ENCODE measurements at places on chromosomes 5 and 9.

GRCh38 chr5:138330813-138331448 is 673 bp downstream of the CDC25C start:
- no peak for DNase-seq

DNA sequence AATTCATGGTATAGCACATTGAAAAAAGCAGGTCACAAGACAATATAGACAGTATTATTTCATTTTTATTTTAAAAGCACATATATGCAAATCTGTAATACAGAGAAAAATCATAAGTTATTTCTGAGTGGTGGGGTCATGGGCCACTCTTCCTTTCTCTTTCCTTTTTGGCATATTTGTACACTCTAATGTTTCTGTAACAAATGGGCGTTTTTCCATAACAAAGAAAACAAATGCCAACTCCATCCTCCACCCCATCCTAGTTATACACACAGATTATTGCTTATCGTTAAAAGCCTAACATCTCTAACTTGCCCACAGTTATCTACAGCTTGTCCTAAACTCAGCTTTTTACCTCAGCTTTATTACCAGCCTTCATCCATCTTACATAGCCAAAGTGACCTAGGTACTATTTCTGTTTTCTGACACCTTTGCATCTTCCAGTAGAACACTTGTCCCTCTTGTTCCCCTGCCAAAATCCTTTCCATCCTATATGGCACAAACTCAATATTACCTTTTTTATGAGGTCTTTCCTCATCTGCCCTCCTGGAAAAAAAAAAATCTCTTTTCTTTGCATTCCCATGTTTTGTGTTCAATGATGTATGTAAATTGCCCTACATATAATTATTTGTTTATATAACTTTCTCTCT is 4.1 kb downstream of the KIAA0825 start:
- DNase-seq = no peak

DNA sequence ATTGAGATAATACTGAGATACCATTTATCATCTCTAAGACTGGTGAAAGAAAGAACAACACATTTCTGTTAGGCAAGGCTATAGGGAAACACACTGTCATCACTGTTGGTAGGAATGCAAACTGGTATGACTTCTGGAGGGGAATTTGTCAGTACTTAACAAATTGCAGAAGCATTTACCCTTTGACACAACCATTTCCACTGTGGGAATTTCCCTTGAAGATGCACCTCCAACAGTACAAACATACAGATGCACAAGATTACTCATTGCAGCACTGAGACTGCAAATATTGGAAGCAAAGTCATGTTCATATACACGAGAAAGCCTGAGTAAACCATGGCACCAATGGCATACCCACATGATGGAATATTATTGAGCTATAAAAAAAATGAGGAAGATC is 17.6 kb downstream of the GM2A start:
- DNase-seq = no peak

- peak; percentile 63 for DNase-seq
Measured at GRCh38 chr9:469672-470551, 255.2 kb downstream of the DOCK8 start.

GRCh38 chr9:133359399-133360175 is 3.2 kb downstream of the SURF2 start:
- DNase-seq = no peak

GRCh38 chr5:32585122-32585445 is 273 bp upstream of the SUB1 start:
- DNase-seq = no peak

- no peak for DNase-seq
Measured at GRCh38 chr5:170388818-170389549, at the start of gene KCNMB1. KCNMB1 (minus strand) TSS chr5:170389367; CDS start chr5:170385447, 3,920 bp downstream.

DNA sequence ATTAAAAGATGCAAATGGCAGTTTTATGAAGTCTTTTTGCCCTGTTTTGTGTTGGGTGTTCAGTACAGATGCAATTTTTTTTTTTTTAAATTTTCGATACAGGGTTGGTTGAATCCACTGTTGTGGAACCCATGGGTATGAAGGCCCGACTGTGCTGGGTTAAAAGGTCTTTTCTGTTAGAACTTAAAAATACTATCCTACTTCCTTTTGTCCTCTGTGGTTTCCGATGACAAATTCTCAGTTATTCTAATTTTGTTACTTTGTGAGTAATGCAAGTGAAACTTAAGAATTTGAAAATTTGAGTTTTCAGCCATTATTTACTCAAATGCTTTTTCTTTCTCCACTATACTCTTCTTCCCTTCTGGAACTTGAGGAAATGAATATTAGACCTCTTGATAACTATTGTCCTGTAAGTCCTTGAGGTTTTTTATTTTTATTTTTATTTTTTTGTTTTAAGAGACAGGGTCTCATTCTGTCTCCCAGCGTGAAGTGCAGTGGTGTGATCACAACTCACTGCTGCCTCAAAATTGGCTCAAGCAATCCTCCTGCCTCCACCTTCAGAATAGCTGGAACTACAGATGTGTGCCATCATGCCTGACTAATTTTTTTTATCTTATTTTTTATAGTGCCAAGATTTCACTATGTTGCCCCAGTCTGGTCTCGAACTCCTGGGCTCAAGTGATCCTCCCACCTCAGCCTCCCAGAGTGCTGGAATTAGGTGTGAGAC is 67.5 kb downstream of the ZCCHC7 start:
- no peak for DNase-seq

- no peak for DNase-seq
Measured at GRCh38 chr5:107359916-107360234, 310.9 kb downstream of the EFNA5 start.

DNA sequence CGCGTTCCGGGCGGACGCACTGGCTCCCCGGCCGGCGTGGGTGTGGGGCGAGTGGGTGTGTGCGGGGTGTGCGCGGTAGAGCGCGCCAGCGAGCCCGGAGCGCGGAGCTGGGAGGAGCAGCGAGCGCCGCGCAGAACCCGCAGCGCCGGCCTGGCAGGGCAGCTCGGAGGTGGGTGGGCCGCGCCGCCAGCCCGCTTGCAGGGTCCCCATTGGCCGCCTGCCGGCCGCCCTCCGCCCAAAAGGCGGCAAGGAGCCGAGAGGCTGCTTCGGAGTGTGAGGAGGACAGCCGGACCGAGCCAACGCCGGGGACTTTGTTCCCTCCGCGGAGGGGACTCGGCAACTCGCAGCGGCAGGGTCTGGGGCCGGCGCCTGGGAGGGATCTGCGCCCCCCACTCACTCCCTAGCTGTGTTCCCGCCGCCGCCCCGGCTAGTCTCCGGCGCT is at the start of gene DAPK1:
Gene DAPK1 (plus strand): TSS at position 264 of the 442 bp plus-strand sequence. CDS start 1,211 bp downstream, outside the sequence.
- DNase-seq = no peak

DNA sequence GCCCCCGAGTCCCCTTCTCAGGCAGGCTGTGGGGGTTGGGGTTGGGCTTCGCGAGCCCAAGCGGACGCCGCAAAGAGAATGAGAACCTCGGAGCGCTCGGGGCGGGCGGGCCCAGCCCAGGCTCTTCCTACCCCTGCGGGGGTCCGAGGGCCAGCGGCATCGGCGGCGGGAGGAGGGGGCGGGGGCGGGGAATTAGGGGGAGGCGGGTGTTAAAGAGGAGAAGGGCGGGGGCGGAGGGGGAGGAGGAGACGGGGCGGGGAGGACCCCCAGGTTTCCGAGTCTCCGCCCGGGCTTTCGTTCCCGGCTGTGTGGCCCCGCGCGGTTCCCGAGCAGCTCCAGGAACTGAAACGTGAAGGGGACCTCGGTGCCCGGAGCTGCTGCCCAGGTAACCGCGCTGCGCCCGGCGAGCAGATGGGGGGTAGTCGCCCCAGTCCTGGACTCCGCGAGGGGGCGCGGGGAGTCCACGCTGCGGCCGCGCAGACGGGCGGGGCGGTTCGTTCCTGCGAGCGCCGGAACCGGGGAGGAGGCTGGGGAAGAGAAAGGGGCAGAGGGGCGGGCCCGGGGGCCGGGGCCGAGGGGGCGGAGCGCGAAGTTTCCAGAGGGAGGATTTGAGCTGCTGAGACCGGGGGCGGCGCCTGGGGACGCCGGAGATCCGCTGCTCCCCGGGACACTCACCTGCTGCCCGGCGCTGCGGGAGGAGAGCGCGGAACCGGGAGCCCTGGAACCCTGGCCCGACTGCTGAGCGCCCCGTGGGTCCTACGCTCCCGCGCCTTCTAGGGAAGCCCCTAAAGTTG is 38.4 kb upstream of the PLEKHG4B start:
- no peak for DNase-seq

- DNase-seq = no peak
Measured at GRCh38 chr9:113289091-113289490, 13.6 kb downstream of the PRPF4 start.

DNA sequence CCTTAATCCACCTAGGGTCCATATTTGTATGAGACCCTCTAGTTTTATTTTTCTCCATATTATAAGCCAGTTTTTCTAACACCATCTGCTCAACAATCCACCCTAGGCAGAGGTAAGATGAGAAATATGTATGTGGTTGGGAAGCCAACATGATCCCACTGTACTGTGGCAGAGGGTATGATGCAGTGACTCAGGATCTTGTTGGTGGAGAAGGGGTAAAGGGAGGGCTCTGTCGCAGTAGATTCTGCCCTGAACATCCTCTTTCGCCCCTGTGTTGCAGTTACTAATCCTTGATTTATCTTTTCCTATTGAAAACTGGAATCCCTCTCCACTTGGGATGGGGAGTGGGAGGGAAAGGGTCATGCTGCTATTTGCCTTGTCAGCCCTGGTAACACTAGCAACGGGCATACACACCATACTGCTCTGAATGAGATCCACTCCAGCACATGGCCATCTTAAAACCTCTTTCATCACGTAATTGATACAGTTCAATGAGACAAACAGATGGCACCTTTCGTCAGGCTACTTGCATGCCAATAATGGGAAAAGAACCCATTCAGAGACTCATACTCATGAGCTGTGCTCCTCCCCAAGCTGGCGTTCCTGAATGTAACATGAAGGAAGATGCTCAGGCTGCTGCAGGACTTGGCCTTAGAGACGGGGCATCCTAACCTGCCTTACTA is 63.0 kb downstream of the ADAMTS12 start:
- DNase-seq = no peak

- DNase-seq = no peak
Measured at GRCh38 chr5:27472000-27472763, 433.8 kb upstream of the CDH9 start.

GRCh38 chr5:73624888-73625287 is 1.1 kb upstream of the ARHGEF28 start:
- no peak for DNase-seq

- no peak for DNase-seq
Measured at GRCh38 chr5:146475906-146476305, 28.8 kb downstream of the TCERG1 start.

GRCh38 chr5:159113405-159113804 is 13.7 kb upstream of the EBF1 start:
- no peak for DNase-seq

- no peak for DNase-seq
Measured at GRCh38 chr9:135502873-135503321, 2.4 kb downstream of the MRPS2 start.

DNA sequence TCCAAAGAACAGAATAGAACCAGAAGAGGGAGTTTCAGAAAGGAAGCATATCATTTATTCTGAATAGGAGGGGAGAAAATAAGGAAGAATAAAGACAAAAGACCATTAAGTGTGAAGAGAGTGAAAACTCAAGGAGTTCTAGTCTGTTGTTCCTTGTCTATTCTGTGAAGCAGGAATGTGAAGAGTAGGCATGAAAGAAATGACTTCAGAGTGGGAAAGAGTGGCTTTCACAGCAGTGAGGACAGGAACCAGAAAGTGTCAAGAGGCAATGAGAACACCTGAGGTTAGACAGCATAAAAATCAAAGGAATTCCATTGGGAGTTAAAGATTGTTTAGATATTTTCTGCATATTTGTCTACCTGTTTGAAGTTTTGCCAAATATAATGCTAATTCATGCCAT is 768.8 kb upstream of the GRAMD2B start:
- no peak for DNase-seq

GRCh38 chr9:93623753-93624152 is 47.4 kb downstream of the PHF2 start:
- no peak for DNase-seq

DNA sequence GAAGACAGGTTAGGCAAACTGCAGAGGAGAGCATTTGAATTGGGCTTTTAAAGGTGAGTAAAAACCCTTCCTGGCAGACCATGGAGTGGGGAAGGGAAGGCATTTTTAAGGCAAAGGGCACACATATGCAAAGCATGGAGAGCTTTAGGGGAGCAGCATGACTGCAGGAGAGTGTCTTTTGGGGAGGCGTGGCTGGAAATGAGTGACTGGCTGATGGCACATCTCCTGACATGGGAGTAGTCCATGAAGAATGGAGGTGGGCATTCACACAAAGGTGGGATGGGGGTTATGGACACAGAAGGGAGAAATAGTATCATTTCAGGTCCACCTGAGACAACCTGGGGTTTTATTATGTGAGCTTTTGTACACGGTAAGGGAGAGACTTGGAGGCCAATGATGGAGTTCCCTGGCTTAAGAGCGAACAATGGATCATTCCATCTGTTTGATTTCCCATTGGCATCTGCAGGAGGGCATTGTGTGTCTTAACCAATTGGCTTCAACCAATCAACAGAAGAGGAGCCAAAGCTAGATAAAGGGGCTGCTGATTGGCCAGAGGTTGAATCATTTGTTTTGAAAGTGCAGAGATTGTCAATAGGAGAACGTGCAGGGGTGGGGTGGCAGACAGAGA is 2.1 kb downstream of the NSG2 start:
- no peak for DNase-seq

- no peak for DNase-seq
Measured at GRCh38 chr5:124546643-124547042, 199.8 kb downstream of the ZNF608 start.

DNA sequence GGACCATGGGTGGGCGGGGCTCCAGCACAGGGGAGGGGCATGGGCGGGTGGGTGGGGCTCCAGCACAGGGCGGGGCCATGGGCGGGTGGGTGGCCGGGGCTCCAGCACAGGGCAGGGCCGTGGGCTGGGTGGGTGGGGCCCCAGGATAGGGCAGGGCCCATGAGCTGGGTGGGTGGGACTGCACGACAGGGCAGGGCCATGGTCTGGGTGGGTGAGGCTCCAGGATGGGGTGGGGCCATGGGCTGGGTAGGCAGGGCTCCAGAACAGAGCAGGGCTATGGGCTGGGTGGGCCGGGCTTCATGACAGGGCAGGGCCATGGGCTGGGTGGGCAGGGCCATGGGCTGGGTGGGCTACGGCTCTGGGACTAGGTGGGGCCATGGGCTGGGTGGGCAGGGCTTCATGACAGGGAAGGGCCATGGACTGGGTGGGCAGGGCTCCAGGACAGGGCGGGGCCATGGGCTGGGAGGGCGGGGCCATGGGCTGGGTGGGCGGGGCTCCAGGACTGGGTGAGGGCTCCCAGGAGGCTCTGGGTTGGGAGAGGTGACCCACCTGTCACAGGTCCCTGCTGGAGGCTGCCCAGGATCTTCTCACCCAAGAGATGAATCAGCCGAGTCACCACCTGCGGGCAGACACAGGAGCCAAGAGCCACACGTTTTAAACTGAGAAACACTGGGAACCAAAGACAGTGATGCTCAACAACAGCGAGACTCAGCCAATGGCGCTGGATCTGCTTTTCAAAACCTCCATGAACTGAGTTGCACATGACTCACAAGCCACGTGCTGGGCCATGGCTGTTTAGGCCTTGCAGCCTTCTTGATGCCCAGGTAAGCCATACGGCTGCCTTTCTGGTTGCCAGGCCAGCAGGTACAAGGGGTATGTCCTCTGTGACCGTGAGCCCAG is 33.6 kb upstream of the NSMF start:
- no peak for DNase-seq

- no peak for DNase-seq
Measured at GRCh38 chr5:66666778-66667177, 70.6 kb downstream of the MAST4 start.
